ENCODE measurements at places on chromosomes 2 and 18.

GRCh38 chr2:42567806-42568400 is 529 bp upstream of the MTA3 start:
- DNase-seq = no peak

DNA sequence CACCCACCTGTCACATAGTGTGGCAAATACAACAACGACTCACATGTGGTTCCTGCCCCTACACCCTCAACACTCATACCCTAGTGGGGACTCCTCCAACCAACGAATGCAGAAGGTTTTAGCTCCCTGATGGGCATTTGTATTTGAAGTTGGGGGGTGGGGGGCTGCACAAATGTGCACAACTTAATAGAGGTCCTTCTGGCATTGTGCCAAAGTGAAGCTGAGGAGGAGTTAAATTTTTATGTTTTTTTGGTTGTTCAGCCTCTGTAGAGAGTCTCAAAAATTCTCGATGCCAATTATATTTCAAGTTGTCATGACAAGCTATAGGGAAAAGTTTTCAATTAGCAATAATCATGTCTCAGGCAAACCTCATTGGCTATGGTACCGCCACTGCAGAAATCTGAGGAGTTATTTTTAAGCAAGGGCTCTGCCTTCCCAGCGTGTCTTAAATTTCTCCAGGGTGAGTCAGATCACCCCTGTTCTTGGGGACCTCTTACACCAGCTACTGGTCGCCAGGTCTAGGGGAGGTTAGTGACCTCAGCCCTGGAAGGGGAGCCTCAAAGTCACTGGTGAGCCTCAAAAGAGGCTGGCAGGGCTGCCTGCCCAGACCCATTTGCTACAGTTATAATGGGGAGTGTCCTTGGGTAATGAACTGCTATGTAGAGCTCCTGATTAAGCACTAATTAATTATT is 102.7 kb upstream of the TAF1B start:
- no peak for DNase-seq

- no peak for DNase-seq
These were observed 97.1 kb downstream of the MGAT5 start for GRCh38 chr2:134351016-134351415.

- peak; percentile 35 for DNase-seq
These were observed 177.7 kb downstream of the TMEM247 start for GRCh38 chr2:46657042-46657504.

DNA sequence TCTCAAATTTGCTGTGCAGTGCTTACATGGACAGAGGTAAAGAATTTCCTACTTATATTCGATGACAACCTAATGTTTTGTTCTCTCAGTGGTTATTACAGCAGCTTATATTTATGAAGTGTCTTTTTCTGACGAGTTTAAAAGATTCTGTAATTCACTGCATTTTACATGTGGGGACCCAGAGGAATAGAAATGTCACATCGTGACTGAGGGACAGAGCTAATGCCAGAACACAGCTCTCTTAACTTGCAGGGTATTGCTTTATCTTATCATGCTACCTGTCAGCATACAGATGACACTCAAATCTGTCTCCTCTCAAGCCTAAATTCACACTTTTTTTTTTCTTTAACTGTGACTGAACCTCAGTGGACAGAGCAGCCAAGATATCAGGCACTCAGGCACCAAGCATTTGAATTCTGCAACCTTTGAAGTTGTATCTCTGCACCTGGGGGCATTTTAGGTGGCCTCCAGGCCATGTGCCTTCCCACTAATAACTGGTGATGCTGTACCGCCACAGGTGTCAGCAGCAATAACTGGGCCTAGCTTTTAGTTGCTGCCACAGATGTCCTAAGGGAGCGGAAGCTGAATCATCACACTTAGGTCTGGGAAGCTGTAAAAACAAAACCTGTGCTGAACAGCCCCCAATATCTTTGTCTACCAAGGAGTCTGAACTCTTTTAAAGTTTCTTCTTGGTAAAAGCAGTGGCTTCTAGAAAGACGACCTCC is 315.8 kb upstream of the NRP2 start:
- no peak for DNase-seq

GRCh38 chr2:98087447-98088020 is 567 bp downstream of the VWA3B start:
- no peak for DNase-seq

DNA sequence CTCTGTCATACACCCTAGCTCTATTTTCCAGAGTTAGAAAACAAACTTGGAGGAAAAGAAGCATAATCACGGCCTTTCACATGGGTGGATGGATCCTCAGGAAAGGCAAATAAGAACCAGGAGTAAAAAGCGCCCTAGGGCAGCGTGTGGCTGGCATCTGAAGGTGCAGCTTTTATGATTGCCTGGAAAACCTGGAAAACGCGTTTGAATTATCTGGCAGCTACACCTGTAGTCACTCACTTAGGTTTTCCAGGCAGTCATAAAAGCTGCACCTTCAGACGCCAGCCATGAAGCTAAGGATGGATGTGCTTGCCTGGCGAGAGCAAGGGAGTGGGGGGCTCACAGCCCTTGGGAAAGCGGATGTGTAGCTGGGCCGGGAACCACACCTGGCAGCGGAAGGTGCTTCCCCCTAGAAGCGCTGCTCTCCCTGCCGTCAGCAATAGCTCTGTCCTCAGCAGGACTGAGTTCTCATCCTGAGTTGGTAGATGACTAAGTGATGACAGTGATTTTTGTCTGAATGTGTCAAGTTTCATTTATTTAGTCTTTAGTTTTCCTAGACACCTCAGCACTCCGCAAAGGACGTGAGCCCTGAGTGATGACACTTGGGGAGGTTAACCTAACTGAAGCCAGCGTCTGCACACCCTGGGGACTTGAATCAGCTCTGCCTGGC is 82.0 kb downstream of the DCDC2C start:
- DNase-seq = no peak

GRCh38 chr2:157173740-157174184 is 83.7 kb upstream of the GALNT5 start:
- no peak for DNase-seq

DNA sequence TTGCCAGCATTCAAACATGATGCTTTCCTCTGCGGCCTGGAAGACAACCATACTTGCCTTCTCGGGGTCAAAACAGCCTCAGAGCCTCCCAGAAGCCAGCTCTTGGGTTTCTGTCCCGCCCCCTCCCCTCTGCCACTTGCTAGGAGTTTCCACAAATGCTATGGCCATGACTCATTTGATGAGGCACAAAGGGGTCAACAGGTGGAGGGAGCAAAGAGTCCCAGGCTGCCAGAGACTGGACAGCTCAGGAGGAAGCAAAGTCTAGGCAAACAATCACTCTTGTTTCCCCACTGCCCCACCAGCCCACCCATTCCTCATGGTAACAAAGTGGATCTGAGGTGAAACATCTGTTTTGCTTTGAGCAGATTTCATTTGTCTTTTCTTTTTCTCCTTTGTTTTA is 551.1 kb downstream of the TNS1 start:
- no peak for DNase-seq

DNA sequence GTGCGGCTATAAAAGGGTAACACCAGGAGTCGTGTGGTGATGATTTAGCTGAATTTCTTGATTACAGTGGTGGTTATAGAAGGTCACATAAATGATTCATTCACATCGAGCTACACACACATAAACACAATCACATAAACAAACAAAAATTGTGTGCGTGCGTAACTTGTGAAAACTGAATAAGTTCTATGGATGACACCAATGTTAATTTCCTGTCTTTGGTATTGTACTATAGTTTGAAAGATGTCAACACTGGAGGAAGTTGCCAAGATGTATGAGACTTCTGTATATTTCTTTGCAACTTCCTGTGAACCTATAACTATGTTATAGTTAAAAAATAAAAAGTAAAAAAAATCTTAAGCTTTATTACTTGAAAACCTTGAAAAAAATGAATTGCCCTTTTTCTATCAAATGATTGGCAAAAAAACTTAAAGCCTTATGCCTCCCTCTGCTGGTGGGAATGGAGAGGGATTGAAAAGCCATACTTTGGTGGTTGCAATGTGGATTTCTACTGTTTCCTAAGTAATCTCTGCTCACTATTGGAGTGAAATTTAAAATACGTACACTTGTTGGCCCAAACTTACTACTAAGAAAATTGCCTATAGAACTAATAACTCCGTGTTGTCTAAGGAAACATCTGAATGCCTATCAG is 227.7 kb downstream of the RPIA start:
- DNase-seq = peak; percentile 24

DNA sequence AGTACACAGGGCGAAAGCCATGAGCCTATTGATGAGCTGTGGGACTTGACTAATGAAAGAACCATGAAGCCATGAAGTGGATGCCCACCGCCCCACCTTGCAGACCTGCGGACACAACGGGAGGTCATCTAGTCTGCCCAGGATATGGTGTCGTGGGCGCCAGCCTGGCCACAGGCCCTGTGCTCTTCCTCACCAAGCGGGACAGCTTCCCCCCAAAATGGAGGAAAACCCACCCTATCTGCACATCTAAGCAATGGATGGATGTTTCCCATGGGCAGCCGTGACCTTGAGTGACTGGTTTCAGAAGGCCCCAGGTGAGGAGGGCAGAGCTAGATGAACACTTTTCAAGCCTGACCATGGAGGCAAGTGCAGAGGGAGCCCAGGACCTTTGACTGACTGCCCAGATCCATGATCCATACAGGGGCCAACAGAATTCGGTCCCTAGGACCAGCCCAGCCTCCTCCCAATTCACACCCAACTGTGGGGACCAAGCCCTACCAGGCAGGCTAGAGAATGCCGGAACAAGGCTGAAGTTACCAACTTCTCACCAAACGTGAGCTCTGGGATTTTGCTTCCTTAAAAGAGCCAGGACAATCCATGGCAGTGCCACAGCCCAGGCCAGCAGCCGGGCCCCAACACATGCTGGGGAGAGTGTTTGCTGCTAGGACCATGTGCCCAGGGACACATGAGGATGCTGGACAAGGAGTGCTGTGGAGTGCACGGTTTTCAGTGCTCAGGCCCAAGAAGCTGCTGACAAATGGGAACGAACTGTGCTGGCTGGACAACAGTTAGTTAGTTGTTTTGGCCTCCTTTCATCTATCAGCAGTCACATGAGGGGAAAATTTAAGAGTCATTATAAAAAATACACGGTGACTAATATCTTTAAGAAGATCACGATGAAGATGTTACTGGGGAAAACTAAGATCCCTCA is 249.4 kb downstream of the HDAC4 start:
- DNase-seq = no peak

Measured in AML-193 (cell line).